NCI-H460 (cell line): ENCODE measurements at places on chromosomes 11 and 22.
A peak's percentile ranks its signal among the peaks of the same experiment; 100 is the strongest.

DNA sequence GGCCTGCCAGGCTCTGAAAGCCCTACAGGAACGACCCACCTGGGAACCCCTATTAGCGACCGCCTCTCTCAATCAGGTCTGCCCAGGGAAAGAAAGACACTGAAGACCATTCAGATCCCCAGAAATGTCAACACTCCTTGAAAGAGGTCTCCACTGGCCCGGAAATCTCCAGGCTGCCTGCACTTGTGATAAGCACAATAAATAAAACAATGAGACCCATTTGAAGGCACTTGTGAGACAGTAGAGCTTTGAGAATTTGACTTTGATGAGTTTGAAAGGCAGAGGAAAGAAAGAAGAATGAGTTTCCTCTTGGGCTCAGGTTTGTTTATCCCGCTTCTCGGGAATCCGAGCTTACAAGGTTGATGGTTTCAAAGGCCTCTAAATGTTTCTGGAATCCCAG, 416.3 kb downstream of the BUD13 start:
- no peak for DNase-seq

DNA sequence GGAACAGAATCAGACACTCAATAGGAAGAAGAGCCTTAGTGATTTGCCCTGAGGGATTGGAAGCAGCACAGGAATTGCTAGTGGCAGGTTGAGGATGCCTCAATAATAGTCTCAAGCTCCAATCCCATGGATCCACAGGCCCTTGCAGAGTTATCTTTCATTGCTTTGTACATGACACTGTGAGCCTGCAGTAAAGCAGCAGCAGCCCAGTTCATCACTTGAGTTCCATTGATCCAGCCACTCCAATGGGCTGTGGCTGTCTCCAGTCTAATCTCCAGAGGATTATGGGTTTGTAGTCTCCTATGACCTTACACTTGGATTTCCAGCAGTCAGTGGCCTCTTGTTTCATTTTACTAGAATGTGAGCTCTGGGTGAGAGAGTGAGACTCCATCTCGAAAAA, 45.4 kb downstream of the AAMDC start:
- DNase-seq: no peak

DNA sequence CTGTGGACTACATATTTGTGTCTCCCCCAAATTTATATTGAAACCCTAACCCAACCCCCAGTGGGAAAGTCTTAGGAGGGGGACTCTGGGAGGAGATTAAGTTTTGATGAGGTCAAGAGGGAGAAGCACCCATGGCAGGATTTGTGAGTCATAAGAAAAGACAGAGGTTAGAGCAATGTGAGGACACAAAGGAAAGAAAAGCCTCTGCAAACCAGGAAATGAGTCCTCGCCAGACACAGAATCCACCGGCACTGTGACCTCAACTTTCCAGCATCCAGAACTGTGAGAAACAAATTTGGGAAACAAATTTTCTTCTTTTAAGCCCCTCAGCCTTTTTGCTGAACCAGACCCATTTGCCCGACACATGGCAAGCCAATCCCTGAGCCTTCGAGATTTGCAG, 397.0 kb downstream of the NTM start:
- no peak for DNase-seq

DNA sequence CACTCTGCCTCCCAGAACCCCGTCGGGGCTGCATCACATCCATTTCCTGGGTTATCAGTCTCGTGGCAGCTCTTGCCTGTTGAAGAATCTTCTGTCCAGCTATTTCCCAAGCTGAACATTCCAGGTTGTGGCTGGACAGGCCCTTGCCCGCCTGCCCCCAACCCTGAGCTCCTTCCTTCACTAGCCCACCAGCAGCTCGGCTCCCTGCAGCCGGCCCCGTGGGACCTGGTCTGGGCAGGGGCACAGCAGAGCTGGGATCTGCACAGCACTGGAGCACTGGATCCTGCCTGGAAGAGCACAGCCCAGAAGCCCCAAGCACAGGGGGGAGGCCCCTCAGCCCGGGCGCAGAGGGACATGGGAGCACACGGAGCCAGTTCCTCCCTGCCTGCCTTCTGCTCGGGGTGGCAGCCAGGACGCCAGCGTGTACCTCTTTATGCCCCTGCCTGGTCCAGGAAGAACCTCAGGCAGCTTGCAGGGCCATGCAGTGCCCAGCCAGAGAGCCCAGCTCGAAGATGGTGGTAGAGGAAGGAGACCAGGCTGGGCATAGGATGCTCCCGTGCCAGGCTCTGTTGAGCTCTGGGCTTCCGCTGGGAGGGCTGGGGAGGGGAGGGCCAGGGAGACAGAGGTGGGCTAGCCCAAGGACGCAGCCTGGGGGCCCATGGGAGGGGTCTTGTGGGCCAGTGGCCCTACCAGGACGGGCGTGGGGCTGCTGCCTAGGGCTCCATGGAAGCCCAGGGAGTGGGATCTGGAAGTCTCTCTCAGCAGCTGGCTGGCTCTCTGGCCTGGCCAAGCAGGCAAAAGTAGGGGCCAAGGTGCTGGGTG, 16.6 kb upstream of the GNB1L start:
- no peak for DNase-seq

DNA sequence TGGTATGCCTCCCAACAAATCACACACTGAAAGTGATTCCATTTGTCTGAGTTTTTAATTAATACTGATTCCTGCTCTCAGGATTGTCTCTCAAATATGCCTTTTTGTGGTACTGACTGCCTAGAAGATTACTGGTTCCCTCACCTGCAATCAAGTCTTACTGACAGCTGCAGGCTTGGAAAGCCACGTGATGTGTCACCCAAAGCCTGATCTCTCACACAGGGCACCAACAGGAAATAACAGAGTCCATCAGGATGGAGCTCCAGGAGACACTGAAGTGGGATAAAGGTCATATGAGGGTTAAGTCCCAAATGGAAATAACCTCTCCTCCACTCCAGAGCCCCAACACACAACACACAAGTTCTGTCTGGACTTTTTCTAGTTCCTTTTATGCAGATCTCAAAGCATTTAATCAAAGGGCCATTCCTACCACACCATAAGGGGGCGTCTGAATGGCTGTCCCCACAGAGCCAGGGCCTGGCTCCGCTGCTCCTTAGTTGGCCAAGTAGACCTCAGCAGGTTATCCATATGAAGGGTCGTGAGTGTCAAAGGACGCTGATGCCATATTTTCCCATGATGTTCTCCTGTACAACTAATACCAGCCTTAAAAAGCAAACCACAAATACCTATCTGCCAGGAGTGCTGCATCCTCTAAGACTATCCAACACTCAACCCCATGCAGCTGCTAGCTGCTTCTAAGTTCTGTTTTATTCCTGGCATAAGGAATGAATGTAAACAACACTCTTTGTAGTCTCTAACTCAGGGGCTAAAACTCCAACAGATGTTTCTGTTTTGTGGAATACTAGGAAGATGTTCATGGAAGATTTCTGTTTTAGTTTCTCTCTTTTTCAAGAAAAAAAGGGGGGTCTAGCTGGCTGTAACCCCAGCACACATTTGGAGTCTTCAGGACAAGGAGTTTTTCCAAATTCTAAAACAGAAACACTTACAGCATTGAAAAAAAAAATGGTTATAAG, 13.0 kb downstream of the SCUBE2 start:
- no peak for DNase-seq

GRCh38 chr11:61401573-61401972, 9.2 kb downstream of the TMEM216 start:
- DNase-seq: no peak

- no peak for DNase-seq
Measured at GRCh38 chr11:115623021-115623451, 118.8 kb upstream of the CADM1 start.

DNA sequence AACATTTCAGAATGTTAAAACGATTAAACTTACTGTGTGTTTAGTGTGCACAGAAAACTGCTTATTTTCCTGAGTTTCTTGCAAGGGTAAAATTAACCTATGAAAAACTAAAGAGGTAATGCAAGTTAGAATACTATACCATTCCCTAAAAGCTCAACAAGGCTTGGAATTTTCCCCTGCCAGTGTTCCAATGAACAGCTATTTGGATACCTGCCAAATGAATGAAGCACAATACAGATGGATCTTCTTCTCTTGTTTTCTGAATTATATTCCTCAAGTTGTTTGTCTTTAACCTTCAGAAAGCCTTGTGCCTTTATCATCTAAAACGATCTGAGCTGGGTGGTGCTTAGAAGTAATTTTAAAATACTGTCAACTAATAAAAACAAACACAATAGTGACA, 204.5 kb downstream of the LRRC4C start:
- DNase-seq: no peak

DNA sequence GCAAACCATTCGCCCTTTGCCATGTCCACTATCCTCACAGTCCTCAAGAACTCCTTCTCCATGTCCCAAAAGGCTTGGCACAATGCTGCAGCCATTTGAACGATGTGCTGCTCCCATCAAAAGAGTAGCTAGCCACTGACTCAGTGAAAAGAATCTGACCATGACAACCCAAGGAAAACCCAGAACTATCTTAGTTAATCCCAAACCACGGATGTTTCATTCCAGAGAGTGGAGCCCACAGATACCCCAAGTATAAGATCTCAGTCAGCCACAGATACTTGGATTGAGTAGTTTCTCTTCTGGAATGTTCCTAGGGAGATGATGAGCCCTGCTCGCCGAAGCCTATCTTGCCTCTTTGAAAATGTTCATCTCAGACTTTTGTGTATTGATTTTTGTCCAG, 176.9 kb downstream of the NAV2 start:
- no peak for DNase-seq

GRCh38 chr11:43925063-43925931, 17.1 kb upstream of the C11orf96 start:
- DNase-seq: no peak

DNA sequence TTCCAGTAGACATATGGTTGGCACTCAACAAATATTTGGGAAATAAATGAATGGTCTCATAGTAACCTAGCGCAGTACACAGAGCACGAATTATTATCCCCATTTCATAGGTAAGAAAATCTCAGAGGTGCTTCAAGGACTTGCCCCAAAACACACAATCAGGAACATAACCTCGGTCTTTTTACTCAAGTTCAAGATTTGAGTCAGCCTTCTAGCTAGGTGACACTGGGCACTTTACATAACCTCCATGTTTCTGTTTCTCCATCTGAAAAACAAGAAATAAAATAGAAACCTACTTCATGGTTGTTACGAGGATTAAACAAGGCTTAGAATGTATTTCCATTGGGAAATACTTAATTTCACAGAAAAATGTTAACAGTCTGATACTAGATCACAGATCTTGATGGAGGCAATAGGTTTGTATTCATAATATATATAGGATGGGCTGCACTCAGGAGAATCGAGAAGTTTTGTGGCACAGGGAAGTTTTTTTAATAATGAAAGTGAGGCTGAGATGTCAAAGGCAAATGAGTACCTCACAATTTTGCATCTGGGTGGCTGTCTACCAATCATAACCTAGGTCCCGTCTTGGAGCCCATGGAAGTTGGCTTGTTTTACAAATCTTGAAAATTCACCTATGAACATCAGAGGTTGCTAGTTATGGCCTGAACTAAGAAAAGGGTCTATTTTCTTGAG, 147.4 kb upstream of the ZC3H12C start:
- DNase-seq: no peak

GRCh38 chr11:64990222-64990923, 6.4 kb downstream of the BATF2 start:
- DNase-seq: peak; percentile 33

- peak; percentile 45 for DNase-seq
Measured at GRCh38 chr11:74739546-74740270, 8.5 kb upstream of the CHRDL2 start.

DNA sequence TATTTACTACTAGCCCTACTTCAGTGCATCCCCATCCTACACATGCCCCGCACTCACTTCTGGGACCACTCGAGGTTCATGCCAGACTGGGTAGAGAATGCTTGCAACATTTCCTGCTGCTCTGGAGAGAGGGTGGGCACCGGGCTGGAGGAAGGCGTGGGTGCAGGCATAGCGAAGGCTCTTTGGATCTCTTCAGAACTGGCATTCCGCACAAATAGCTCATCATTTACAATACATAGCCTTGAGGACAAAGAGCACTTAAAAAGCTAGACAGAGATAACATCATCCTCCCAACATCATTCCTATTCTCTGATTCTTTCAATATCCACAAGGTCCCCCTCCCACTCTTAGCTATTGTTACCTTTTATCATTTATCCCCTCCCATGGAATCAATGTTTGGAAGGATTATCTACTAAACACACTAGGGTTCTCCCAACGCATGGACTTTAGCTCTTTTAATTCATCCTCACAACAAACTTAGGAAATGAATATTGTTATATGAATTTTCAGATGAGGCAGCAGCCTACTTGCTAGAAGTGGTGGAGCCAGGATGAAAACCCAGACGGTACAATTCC, 2.5 kb upstream of the TMEM223 start:
- no peak for DNase-seq

- no peak for DNase-seq
Measured at GRCh38 chr11:3128356-3129180, 36.5 kb downstream of the OSBPL5 start.

- DNase-seq: no peak
Measured at GRCh38 chr22:29642694-29643093, 39.3 kb downstream of the NF2 start.

DNA sequence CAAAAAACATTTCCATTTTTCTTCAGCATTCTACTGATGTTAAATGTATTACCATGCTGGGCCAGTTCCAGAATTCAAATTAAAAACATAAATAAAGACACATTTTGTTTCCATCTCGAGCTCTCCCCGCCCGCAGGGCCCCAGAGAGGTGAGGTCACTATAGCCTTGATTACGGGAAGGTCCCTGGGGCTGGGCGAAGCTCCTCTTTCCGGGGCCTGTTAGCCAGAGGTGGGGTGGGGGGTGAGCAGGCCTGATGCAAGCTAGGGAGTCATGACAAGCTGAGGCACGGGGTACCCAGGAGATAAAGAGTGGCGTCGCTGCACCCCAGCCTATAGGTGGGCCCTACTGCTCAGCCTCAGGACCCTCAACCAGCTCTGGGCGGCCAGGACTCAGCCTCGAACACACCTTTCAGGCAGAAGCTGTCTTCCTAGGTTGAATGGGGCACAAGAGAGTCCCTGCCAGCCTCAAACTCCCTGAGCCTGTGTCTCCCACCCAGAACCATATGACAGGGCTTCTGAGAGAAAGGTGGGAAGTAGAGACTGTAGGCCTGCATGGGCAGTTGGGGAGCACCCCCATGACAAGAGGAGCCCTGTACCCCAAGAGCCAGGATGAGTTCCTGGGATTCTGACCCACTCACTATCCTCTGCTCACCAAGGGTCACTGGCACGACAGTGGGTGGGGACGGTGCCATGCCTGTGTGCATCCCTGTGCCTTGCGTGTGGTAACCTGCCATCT, 34.8 kb downstream of the KCNQ1OT1 start:
- no peak for DNase-seq

GRCh38 chr22:50310031-50310722, 2.7 kb upstream of the PLXNB2 start:
- no peak for DNase-seq

DNA sequence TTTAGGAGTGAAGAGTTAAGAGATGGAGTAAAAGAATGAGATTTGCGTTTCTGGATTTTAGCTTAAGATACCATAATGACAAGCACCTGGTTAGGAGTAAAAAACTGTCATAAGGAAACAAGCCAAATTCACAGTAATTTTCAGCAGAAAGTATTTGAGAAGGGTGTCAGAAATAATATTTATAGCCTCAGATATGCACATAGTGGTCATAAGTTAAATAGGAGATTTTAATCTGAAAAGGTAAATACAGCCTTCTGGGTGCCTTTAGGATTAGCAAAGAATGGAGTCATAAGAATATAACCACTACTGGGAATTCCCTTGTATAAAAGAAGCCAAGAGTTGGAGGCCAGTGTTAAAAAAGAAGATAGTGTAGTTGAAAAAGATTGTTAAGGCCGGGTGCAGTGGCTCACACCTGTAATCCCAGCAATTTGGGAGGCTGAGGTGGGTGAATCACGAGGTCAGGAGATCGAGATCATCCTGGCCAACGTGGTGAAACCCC, 160.1 kb downstream of the SWAP70 start:
- no peak for DNase-seq
